H1 (cell line): ENCODE measurements at places on chromosomes 1 and 21. TPM values are rescaled to one million over a fixed set of nuclear protein-coding genes. Genes with fewer than 3 reads are reported as not detected.

DNA sequence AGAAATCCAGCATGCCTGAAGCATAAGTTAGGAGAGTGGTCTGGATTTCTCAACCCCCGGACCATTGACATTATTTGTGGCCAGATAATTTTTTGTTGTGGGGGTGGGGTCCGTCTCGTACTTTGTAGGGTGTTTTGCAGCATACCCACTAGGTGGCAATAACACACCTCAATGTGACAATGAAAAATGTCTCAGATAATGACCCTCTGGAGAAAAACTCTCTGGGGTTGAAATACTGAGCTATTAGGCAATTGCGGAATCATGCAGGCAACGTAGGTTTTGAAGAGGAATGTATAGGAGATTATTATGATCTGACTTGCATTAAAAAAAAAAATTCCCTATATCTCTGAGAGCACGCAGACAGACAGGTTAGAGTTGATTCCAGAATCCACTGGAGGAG lies 25.3 kb upstream of the RRP15 start:
- no peak for DNase-seq
- no peak overlapping the region for H3K4me3 ChIP-seq
- no peaks in the 10 kb centered on the region for H3K36me3 ChIP-seq
- no peaks in the 10 kb centered on the region for H3K27me3 ChIP-seq

- DNase-seq: no peak
- no peaks in the 10 kb centered on the region; the same call in 1 of the 2 replicates for H3K4me1 ChIP-seq
- H3K36me3 ChIP-seq: no peaks in the 10 kb centered on the region
- H3K27ac ChIP-seq: no peak within 1 kb of the TSS
- H3K27me3 ChIP-seq: no peaks in the 10 kb centered on the region; the same call in 1 of the 2 replicates
- no peak within 1 kb of the TSS for H3K4me3 ChIP-seq
Measured at GRCh38 chr1:21811875-21812305, at the start of gene LDLRAD2. Gene LDLRAD2, plus strand, starts transcription at chr1:21812265. Its CDS starts 187 bp downstream, at chr1:21812452.

GRCh38 chr1:36908096-36908495 lies 126.2 kb downstream of the GRIK3 start:
- H3K27me3 ChIP-seq: no peaks in the 10 kb centered on the region
- H3K27ac ChIP-seq: no peak overlapping the region
- no peaks in the 10 kb centered on the region for H3K4me1 ChIP-seq
- no peak for DNase-seq

- no peak for DNase-seq
- peak overlapping the region; percentile 96 for H3K27ac ChIP-seq
- H3K27me3 ChIP-seq: no peaks in the 10 kb centered on the region
- 0 out of 2 replicates have a peak, but pooled peaks cover 1% of the 10 kb centered on the region for H3K4me1 ChIP-seq
Measured at GRCh38 chr1:186375929-186376319, 286 bp downstream of the ODR4 start.

GRCh38 chr1:186616511-186616910 lies 63.7 kb downstream of the PTGS2 start:
- no peak for DNase-seq
- H3K36me3 ChIP-seq: no peaks in the 10 kb centered on the region
- no peak overlapping the region for H3K4me3 ChIP-seq
- no peak overlapping the region for H3K27ac ChIP-seq
- no peaks in the 10 kb centered on the region for H3K4me1 ChIP-seq
- H3K27me3 ChIP-seq: no peaks in the 10 kb centered on the region

DNA sequence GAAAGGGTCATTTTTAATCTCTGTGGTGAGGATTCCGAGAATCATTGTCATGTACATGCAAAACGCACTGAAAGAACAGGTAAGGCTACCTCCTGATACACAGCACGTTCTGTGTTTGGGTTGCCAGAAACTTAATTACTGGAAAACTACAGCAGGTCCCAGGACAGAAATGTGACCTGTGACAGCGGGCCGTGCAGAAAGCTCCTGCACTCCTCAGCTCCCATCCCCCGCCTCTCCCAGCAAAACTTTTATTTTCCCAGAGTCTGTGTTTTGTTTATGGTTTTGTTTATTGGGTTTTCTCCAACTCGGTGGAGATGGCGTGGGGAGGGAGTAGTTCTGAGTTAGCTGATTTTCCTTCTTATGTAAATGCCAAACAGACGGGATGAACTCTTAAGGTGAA lies 44.7 kb downstream of the SLC44A3 start:
- DNase-seq: no peak
- H3K4me1 ChIP-seq: peaks cover 40% of the 10 kb centered on the region
- H3K4me3 ChIP-seq: no peak overlapping the region
- no peaks in the 10 kb centered on the region for H3K27me3 ChIP-seq
- no peaks in the 10 kb centered on the region for H3K36me3 ChIP-seq

DNA sequence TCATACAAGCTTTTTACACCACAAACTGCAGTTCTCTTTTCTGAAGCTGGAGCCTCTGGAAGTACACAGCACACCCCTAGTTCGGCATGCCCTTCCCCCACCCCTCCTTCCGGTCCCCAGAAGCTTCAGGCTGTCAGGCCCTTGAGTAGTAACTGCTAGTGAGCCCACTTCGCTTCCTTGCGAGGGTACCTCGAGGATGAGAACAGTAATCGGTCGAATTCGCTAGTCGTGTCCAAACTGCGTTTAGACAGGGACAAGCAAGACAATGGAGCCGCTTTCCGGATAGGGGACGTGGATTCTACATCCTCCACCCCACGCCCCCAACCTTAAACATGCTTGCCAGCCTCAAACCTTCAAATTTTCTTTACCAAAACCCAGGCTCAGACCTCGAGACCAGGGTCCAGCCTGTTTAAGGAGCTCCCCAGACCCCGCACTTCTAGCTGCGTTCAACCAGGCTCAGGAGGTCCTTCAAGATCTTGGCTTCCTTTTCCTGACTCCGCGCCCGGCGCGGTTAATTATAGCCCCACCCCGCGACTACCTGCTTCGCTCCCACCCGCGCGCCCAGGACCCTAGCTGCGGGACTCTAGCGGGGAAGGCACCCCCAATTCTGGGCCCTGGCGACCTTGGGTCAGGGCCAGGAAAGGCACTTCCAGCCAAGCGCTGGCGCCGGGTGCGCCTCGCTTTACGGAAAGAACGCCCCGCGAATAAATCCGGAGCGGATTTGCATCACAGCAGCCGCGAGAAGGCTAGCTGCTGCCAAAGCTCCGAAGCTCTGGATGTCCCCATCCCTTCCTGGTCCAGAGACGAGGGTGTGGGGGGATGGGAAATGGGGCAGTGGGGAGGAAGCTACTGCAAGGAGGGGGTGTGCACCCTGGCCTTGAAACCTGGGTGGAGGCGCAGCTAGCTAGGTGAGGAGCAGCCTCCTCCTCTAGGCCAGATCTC lies 8.1 kb upstream of the TSPAN1 start:
- H3K27me3 ChIP-seq: peaks cover 4% of the 10 kb centered on the region; the same call in 1 of the 2 replicates
- peak overlapping the region; percentile 6; the same call in 1 of the 2 replicates for H3K4me3 ChIP-seq
- H3K4me1 ChIP-seq: peaks cover 20% of the 10 kb centered on the region
- H3K27ac ChIP-seq: no peak overlapping the region
- DNase-seq: peak; percentile 70

DNA sequence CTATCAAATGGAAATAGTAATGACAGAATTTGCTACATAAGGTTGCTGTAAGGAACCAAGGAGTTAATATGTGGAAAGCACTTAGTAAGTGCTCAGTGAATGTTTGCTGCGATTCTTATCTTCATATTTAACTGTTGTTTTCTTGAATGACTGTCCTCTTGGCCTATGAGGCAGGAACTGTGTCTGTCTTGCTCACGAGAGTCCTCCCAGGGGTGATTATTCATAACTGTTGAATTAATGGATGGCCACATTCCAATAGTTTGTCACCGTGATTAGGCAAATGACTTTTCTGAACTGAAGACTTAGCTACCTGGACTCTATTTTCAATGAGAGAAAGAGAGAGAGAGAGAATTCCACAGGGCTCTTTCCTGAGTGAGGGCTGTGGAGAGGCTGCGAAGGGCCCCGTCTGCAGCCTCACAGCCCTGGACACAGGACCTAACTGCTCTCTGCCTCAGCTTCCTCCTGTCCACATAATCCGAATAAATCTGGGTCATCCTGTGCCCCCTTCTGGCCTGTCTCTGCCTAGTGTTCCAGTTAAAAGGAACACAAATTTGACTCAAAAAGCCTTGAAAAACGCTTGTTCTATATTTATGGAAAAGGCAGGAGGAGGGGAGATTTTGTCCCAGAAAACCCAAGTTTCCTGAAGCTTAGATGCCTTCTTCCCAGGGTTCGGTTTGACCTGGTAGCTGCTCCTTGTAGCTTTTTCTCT lies 8.5 kb downstream of the EDN2 start:
- DNase-seq: no peak
- H3K4me1 ChIP-seq: peaks cover 3% of the 10 kb centered on the region; the same call in 1 of the 2 replicates
- H3K27ac ChIP-seq: no peak overlapping the region

DNA sequence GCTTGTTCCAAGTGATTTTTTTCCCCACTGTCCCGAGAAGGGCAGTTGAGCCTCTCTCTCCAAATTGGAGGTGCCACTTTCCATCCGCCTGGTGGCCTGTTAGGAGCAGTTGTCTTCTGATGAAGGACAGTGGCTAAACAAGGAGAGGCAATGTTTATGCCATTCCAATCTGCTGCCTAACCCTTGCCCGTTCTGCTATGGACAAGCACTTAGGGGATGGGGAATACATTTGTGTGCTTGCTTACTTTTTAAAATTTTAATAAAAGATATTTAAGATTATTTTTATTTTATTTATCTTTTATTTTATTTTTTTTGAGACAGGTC lies 12.0 kb downstream of the COQ8A start:
- no peaks in the 10 kb centered on the region; the same call in 1 of the 2 replicates for H3K4me1 ChIP-seq
- no peak overlapping the region for H3K4me3 ChIP-seq
- no peak for DNase-seq
- no peaks in the 10 kb centered on the region for H3K27me3 ChIP-seq
- H3K27ac ChIP-seq: no peak overlapping the region

DNA sequence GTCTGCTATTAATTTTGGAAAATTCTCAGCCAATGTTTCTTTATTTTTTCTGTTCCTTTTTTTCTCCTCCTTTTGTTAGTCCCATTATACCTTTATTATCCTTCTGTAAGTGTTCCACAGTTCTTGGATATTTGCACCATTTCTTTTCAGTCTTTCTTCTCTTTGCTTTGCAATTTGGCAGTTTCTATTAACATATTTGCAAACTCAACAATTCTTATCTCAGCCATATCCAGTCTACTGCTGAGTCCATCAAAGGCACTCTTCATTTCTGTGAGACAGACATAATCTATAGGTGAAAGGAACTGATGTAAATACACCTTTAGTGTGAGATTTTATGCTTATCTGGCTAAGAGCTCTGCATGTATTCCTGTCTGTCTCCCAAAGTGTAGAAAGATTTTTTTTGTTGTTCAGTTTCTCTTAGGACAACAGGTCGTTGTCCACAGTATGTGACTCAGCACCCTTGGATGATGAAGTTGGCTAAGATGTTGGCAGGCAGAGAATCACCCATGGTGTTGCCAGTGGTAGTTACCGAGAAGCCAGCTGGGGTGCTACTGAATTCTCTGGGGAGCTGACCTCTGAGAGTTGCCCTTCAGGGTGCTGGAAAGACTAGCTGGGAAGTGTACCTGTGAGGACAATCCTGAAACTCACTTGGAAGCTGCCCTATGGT lies 38.4 kb downstream of the LEPR start:
- no peaks in the 10 kb centered on the region for H3K4me1 ChIP-seq
- no peak for DNase-seq

The NTPCR gene
- total RNA-seq: 68.6 and 73.1 TPM in 2 replicates

DNA sequence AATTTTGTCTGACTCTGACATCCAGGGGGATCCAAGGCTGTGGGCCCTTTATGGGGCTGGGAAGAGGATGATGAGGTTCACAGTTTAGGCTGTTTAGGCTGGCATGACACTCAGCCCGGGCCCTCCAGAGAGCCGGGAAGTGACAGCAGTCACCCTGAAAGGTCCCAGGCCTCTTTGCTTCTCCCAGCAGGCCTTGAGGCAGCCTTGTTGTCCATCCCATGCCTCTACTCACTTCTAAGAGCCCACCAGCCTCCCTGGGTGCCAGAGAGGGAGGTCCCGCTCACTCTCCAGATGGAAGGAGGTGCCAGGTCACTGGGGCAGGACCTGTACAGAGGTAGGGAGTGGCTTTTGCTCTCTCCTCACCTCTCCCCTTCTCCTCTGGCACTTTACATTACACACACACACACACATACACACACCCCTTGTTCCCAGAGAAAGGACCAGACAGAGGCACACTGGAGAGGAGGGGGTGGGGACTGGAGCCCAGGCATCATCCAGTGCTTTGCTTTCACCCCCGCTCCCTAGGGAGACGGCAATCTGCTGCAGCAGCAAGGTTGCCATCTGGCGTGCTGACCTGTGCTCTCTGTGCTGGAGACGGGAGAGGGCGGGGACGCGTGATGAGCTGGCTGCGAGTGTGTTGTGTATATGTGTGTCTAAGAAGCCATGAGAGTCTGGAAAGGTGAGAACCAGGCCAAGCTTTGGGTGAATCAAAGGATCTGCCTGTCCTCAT lies 4.6 kb downstream of the KLHDC8A start:
- DNase-seq: peak; percentile 67
- no peak overlapping the region for H3K27ac ChIP-seq
- no peaks in the 10 kb centered on the region; the same call in 1 of the 2 replicates for H3K27me3 ChIP-seq
- H3K4me1 ChIP-seq: peaks cover 37% of the 10 kb centered on the region

The KCNN3 gene
- 2.8 and 3.0 TPM in 2 replicates for total RNA-seq

DNA sequence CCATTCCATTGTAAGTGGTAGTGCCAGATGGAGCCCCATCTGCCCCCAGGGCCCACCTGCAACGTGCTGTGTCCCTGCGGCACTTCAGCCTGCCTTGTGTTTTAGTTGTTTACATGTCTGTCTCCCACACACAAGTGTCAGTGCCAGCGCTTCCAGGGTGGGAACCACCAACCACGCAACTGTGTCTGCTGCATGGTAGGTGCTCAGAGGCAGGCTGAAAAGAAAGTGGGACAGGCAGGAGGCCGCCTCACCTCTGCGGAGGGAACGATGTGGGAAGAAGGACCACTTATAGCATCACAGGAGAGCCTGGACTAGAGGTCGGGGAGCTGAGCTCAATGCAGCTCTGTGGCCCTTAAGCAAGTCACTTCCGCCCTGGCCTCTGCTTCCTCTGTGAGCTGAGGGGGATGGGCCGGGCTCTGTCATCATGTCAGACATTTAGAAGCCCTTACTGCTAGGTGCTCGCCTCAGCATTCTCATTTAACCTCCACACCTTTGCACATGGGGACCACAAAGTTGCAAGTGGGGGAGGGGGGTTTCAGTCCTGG lies 17.9 kb downstream of the SLC9A1 start:
- H3K27me3 ChIP-seq: no peaks in the 10 kb centered on the region
- H3K4me3 ChIP-seq: no peak overlapping the region
- H3K36me3 ChIP-seq: no peaks in the 10 kb centered on the region
- no peak for DNase-seq

DNA sequence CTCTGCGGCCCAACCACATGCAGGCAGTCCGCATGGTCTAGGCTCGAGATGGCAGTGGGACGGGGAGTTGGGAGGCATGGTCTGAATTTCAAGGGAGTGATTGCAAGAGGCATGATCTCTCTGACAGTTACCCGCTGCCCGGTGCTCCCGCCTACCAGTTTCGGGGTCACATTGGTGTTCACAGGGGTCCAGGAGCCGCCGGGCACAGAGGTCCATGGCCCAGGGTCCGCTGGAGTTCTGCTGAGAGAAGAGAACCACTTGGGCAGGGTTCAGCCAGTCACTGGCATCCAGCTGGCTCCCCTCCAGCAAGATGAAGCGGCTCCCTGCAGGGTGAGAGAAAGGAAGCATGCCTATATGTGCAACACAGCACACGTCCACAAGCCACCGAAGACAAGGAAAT lies 141.3 kb downstream of the ASTN1 start:
- H3K27ac ChIP-seq: no peak overlapping the region
- H3K27me3 ChIP-seq: no peaks in the 10 kb centered on the region
- no peaks in the 10 kb centered on the region for H3K4me1 ChIP-seq
- no peak for DNase-seq
- H3K36me3 ChIP-seq: no peaks in the 10 kb centered on the region

The HES2 gene
- 0.15 and 0.36 TPM in 2 replicates for total RNA-seq

- DNase-seq: no peak
- peaks cover 8% of the 10 kb centered on the region; the same call in 1 of the 2 replicates for H3K4me1 ChIP-seq
- H3K4me3 ChIP-seq: no peak overlapping the region
- H3K36me3 ChIP-seq: peaks cover 2% of the 10 kb centered on the region; the same call in 1 of the 2 replicates
- no peaks in the 10 kb centered on the region for H3K27me3 ChIP-seq
Measured at GRCh38 chr1:27148591-27148990, 6.3 kb downstream of the SLC9A1 start.
